HepG2 (cell line): ENCODE measurements at places on chromosomes 12 and 14. TPM values are rescaled to one million over a fixed set of nuclear protein-coding genes. Genes with fewer than 3 reads are reported as not detected.

The HPD gene
- total RNA-seq = 120 and 138 TPM in 2 replicates

- no peaks in the 10 kb centered on the region for H3K4me1 ChIP-seq
- no peaks in the 10 kb centered on the region for H3K27me3 ChIP-seq
- H3K36me3 ChIP-seq = no peaks in the 10 kb centered on the region
- H3K27ac ChIP-seq = no peak overlapping the region
- DNase-seq = no peak
- H3K4me3 ChIP-seq = no peak overlapping the region
These were observed 385.3 kb downstream of the PDZRN4 start for GRCh38 chr12:41573445-41573844.

GRCh38 chr12:71266606-71267005 lies 108.8 kb upstream of the TSPAN8 start:
- H3K4me3 ChIP-seq = no peak overlapping the region
- no peaks in the 10 kb centered on the region for H3K27me3 ChIP-seq

The RGS6 gene
- not detected in 2 replicates for total RNA-seq

The MSRB3 gene
- total RNA-seq = 1.4 and 1.5 TPM in 2 replicates

DNA sequence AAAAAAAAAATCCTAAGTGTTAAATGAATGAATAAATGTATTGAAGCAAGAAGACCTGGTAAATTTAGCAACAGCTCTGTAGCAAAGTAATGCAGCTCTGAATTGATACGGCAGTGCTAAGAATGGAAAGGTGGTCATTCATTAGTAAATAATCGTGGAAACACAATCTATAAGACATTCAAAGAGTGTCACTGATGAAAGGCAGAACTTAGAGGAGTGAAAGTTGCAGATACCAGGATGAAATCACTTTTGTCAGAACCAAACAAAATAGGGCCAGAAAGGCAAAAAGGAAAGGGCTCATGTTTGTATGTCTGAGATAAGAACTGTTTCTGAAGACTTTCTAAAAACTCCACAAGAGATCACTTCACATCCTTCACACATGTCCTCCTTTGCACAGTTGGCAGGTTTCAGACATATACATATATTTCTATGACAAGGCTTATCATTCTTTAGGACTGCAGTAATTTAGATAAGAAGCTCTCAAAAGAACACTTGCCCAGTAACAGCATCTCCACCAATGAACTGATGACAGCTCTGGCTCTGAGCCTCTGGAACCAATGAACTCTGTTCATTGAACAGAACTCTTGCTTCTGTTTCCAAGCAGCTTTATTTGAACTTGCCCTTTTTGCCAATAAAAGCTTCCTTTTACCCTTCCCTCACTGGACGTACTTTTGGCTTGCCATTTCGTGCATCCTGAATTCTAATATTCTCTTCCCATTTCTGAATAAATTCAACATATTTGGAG lies 4.2 kb upstream of the LRR1 start:
- DNase-seq = no peak
- H3K4me3 ChIP-seq = peak overlapping the region; percentile 34; the same call in 1 of the 2 replicates
- H3K27me3 ChIP-seq = no peaks in the 10 kb centered on the region; the same call in 2 of the 3 replicates
- no peaks in the 10 kb centered on the region for H3K36me3 ChIP-seq
- peak overlapping the region; percentile 97 for H3K27ac ChIP-seq

The ESR2 gene
- 0.04 TPM in 1 of 2 replicates, not detected in the other for total RNA-seq

GRCh38 chr12:12403264-12404248 lies 46.7 kb downstream of the BORCS5 start:
- peaks cover 83% of the 10 kb centered on the region for H3K4me1 ChIP-seq
- H3K27me3 ChIP-seq = no peaks in the 10 kb centered on the region
- no peak overlapping the region for H3K4me3 ChIP-seq
- H3K27ac ChIP-seq = peak overlapping the region; percentile 96

GRCh38 chr12:24482882-24483604 lies 465.9 kb downstream of the BCAT1 start:
- no peak for DNase-seq
- H3K36me3 ChIP-seq = no peaks in the 10 kb centered on the region
- H3K27ac ChIP-seq = no peak overlapping the region
- no peaks in the 10 kb centered on the region for H3K27me3 ChIP-seq
- no peak overlapping the region for H3K4me3 ChIP-seq
- no peaks in the 10 kb centered on the region for H3K4me1 ChIP-seq

The NAV3 gene
- 0.18 and 0.51 TPM in 2 replicates for total RNA-seq

DNA sequence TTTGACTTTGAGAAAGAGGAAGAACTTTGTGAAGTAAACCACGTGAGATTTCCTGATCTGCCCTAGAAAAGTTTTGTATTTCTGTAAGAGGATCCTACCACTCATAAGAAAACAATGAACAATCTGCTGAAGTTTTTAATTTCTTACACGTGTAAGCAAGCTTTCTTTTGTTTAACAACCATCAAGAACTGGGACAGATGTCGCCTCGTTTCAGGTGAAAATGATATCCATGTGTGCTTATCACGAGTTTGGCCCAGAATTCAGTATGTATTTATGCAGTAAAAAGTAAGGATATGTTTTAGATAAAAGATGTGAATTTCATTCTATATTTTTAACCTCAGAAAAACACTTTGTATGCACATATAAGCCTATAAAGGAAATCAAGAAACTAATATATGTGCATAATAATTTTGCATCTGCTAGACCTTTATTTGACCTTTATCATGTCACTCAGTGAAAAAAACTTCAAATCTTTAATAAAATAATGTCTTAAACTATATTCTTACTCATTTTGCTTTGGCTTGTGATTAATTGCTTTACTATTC lies 56.9 kb upstream of the DHRS4 start:
- H3K4me1 ChIP-seq = peaks cover 14% of the 10 kb centered on the region
- no peak for DNase-seq
- no peak overlapping the region for H3K27ac ChIP-seq
- H3K36me3 ChIP-seq = no peaks in the 10 kb centered on the region
- H3K4me3 ChIP-seq = no peak overlapping the region

The KERA gene
- not detected in 2 replicates for total RNA-seq

The HOXC13 gene
- 0.07 TPM in 2 replicates for total RNA-seq

DNA sequence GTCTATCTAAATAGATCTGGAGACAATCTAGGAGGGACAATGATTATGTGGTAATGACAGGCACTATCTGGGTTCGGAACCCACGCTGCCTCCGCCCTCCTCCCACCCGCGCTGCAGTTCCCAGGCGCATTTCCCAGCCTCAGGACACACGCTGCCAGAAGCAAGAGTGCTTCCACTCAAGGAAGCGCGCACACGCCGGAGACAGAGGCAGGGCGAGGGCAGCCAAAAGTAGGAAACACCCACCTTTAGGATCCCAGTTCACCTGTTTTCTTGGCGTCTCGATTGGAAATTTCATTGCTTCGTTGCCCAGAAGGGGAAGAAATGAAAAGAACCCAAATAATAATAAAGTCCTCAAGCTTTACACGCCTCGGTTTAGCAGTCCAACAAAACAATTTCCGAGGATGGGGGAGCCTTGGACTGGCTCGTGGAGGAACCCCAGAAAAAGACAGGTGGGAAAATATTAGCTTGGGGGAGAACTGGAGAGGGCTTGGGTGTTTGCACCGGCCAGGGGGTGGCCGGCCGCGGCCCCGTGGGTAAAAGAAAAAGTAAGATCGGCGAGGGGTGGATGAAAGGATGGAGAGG lies 474 bp downstream of the KCNK10 start:
- no peak overlapping the region for H3K4me3 ChIP-seq
- 0 out of 2 replicates have a peak, but pooled peaks cover 8% of the 10 kb centered on the region for H3K4me1 ChIP-seq
- peaks cover 5% of the 10 kb centered on the region; the same call in 1 of the 2 replicates for H3K27me3 ChIP-seq
- no peak for DNase-seq
- H3K36me3 ChIP-seq = no peaks in the 10 kb centered on the region
- no peak overlapping the region for H3K27ac ChIP-seq

GRCh38 chr14:35161231-35161630 lies 38.9 kb downstream of the PRORP start:
- no peak overlapping the region for H3K4me3 ChIP-seq
- DNase-seq = no peak
- no peak overlapping the region for H3K27ac ChIP-seq
- peaks cover 5% of the 10 kb centered on the region for H3K36me3 ChIP-seq
- H3K4me1 ChIP-seq = peaks cover 26% of the 10 kb centered on the region

GRCh38 chr12:90574676-90575075 lies 380.3 kb downstream of the CCER1 start:
- H3K27me3 ChIP-seq = no peaks in the 10 kb centered on the region
- H3K4me3 ChIP-seq = no peak overlapping the region
- H3K4me1 ChIP-seq = no peaks in the 10 kb centered on the region
- no peak overlapping the region for H3K27ac ChIP-seq
- no peaks in the 10 kb centered on the region for H3K36me3 ChIP-seq
